ENCODE measurements at places on chromosomes 12 and 14.

GRCh38 chr14:74505831-74506230, 12.3 kb downstream of the ISCA2 start:
- no peak for DNase-seq

GRCh38 chr12:47778881-47779280, 5.8 kb downstream of the SLC48A1 start:
- no peak for DNase-seq

DNA sequence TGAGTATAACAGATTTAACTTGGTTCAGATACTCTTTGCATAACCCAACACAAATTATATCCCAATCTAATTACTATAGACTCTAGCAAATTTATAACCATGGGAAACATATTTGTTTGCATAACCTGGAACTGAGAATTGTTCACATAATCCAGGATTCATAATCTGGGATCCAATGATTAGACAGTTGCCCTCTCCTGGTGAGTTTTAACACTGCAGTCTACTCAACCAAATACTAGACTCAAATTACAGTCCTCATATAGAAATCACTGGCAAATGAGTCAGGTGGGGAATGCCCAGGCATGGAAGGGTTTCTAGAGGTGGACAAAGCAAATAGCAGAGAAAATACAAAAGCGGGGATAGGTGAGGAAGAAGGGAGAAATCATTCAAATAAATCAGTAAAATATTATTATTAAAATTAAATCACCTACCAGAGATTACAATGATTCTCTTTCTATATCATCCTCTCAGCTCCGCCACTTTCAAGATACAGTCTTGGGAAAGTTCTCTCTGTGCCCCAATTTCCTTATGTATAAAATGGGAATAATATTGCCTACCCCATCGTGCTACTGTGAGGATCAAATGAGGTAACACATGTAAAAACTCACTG, 9.4 kb downstream of the GCH1 start:
- DNase-seq: no peak

GRCh38 chr14:95774265-95775160, 60.6 kb upstream of the TCL1A start:
- no peak for DNase-seq

- no peak for DNase-seq
Observed at GRCh38 chr14:86935241-86935885, 1057.6 kb downstream of the GALC start.

DNA sequence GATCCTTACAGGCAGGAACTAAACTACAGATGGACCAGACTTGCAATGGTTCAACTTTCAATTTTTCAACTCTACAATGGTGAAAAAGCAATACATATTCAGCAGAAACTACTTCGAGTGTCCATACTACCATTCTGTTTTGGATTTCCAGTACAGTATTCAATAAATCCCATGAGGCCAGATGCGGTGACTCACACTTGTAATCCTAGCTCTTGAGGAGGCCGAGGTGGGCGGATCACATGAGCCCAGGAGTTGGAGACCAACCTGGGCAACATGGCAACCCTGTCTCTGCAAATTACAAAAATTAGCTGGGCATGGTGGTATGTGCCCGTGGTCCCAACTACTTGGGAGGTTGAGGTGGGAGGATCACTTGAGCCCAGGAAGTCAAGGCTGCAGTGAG, 336.1 kb downstream of the MED13L start:
- DNase-seq: no peak

GRCh38 chr14:49578141-49578540, 8.0 kb downstream of the RPS29 start:
- no peak for DNase-seq

DNA sequence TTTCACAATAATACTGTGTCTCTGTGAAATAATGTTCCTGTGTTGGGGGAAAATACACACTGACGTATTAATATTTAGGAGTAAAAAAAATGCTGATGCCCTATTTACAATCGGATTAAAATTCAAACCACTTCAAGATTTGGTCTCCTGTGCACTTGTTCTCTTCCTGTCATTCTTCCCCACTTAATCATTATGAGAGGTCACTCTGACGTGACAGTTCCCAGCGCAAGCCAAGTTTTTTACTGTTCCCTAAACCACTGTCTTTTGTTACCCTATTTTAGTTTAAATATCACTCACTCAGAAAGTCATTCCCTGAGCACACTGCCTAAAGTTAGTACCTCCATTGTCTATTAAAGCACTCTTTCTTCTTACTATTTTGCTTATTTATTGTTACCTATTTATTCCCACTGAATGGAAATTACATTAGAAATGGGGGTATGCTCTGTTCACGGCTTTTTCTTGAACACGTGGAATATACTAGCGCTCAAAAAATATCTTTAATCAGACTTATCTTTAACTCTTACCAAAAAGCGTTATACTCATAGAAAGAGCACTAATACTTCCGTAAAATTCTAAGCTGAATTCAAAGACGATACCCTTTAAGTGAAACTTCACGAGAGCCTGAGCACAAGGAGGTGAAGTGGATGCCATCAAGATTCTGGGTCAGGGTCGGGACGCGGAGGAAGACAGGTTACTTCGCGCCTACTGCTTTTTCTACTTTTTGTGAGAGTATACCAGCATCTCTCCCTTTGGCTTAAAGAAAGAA, 670 bp upstream of the PSMA3 start:
- no peak for DNase-seq

DNA sequence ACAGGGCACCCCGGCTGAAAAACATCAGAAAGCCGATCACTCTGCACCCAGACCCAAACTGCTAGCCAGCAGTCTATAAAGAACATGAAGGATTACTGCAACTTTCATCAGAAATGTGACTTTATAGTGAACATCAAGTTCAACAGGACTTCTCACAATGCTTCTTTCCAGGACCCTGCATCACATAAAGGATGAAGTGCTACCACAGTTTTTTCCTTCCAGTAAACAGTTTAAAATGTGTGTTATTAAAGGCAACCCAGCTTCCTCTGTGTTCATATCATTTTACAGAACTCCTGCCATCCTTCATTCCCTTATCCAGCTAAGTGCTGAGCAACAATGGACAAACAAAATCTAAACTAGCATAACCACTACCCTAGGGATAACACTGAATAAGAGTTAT, 280.3 kb upstream of the DIO2 start:
- no peak for DNase-seq

GRCh38 chr14:52026017-52026660, 36.8 kb downstream of the RTRAF start:
- DNase-seq: peak; percentile 8

DNA sequence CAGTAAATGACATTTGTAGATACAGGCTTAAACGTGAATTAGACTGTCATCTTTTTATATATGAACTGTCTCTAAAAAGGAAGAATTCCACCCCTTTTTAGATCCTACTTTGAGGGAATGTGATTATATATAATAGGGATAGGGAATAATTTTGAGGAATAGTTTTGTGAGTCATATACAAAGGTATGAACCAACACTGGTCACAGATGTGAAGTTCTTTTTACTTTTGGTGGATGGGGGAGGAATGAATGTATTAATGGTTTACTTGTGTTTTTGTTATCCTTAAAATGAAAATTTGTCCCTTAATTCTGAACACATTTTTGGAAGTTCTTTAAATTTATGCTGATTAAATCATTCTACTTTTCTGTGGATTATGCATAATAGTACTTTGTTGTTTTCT, 30.4 kb downstream of the FRS2 start:
- no peak for DNase-seq

- DNase-seq: no peak
Observed at GRCh38 chr12:54395545-54395944, 11.0 kb upstream of the ZNF385A start.

Measured in substantia nigra (tissue), 51 donors.